ENCODE measurements at places on chromosomes 3 and 15. TPM values are rescaled to one million over a fixed set of nuclear protein-coding genes. Genes with fewer than 3 reads are reported as not detected.
A peak's percentile ranks its signal among the peaks of the same experiment; 100 is the strongest.

GRCh38 chr15:83657549-83657948, 3.6 kb downstream of the ADAMTSL3 start:
- no peak for DNase-seq

GRCh38 chr3:172201870-172202236, 162.5 kb downstream of the FNDC3B start:
- peak; percentile 77 for DNase-seq

- DNase-seq = no peak
Observed at GRCh38 chr3:48727511-48727910, 10.5 kb upstream of the IP6K2 start.

- DNase-seq = no peak
Observed at GRCh38 chr15:42053914-42054313, 33.1 kb upstream of the PLA2G4E start.

DNA sequence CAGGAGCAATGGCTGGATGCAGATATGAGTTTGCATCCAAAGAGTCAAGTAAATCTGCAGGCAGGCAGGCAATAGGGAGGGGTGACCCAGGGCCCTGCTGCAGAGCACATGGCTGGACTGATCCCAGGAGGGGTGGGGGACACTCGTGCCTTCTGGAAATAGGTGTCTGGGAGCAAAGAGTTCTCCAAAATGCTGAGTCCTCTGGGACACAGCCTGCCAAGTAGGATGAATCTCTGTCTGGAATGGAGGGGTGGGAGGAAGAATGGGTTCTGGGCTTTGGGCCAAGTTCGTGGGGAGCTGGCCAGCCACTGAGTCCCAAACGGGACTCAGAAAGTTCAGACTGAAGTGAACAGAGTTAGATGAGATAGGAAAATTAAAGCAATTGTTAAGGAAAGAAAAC, 214.5 kb downstream of the MTHFS start:
- DNase-seq = peak; percentile 32

The SLC12A1 gene
- polyA plus RNA-seq = 2.6 TPM

The TNFAIP8L3 gene
- polyA plus RNA-seq = 4.3 TPM

The PRSS50 gene
- polyA plus RNA-seq = 0.54 TPM

All from right lung (tissue), 10 donors.